ENCODE measurements at places on chromosomes 7 and 10.
A peak's percentile ranks its signal among the peaks of the same experiment; 100 is the strongest.

DNA sequence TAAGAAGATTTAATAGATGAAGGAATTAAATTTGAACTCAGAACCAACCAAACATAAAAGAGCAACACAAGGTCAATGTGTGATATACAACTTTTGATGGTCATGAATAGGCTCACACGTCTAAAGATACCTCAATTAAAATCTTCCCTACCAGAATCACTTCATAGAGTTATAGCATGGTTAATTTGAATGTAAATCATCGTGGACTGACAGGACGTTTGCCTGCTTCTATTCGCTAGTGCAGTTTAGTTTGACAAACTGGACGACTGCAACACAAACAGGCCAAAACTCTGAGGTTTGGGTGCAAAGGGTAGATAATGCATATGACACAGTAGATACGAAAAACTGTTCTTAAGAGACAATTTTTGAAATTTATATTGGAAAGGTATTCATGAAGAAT is 32.5 kb upstream of the CNTNAP2 start:
- no peak for DNase-seq

DNA sequence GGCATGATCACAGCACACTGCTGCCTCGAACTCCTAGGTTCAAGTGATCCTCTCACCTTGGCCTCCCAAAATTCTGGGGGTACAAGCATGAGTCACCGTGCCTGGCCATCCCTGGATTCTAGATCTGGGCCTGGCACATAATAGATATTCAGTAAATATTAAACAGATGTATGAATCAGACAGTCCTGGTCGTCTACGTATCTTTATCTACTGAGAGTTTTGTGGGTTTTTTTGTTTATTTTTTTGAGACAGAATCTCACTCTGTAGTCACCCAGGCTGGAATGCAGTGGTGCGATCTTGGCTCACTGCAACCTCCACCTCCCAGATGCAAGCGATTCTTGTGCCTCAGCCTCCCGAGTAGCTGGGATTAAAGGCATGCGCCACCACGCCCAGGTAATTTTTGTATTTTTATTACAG is 24.3 kb upstream of the ITGB1 start:
- DNase-seq, result peak; percentile 90

DNA sequence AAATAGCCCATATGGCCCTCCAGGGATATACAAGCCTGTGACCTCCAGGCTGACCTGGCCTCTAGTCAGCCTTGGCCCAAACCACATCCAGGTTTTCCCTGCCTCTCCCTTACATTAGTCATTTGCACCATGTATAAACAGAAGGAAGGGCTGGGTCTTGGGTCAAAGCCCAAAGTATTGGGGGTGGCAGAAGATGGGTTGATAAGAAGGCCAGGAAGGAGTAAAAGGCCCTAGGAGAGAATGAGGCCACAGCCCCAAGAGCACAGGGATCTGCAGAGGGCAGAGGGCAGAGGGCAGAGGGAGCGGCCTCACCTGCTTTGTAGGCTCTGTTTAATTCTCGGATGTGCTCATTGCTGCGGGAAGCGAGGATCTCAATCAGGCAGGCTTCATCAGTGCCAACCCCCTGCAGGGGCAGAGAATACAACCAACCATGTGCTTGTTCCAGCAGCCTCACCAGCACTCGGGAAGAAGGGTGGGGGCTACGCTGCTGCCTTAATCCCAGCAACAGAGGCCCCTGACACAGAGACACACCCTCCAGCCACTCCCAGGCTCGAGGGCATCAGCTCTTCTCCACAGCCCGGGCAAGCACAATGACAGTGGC is 31.3 kb downstream of the PLAC9 start:
- DNase-seq, result peak; percentile 91

DNA sequence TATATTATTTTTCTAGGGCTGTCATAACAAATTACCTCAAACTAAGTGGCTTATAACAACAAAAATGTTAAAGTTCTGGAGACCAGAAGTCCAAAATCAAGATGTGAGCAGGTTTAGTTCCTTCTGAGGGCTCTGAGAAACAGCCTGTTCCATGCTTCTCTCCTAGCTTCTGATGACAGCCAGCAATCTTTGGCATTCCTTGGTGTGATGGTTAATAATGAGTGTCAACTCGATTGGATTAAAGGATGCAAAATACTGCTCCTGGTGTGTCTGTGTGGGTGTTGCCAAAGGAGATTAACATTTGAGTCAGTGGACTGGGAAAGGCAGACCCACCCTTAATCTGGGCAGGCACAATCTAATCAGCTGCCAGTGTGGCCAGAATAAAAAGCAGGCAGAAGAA is 26.3 kb upstream of the TNKS2 start:
- DNase-seq, result no peak

GRCh38 chr7:107104801-107105200 is 60.3 kb downstream of the PRKAR2B start:
- no peak for DNase-seq

GRCh38 chr7:116862951-116863670 is 724 bp downstream of the CAPZA2 start:
- peak; percentile 8 for DNase-seq

DNA sequence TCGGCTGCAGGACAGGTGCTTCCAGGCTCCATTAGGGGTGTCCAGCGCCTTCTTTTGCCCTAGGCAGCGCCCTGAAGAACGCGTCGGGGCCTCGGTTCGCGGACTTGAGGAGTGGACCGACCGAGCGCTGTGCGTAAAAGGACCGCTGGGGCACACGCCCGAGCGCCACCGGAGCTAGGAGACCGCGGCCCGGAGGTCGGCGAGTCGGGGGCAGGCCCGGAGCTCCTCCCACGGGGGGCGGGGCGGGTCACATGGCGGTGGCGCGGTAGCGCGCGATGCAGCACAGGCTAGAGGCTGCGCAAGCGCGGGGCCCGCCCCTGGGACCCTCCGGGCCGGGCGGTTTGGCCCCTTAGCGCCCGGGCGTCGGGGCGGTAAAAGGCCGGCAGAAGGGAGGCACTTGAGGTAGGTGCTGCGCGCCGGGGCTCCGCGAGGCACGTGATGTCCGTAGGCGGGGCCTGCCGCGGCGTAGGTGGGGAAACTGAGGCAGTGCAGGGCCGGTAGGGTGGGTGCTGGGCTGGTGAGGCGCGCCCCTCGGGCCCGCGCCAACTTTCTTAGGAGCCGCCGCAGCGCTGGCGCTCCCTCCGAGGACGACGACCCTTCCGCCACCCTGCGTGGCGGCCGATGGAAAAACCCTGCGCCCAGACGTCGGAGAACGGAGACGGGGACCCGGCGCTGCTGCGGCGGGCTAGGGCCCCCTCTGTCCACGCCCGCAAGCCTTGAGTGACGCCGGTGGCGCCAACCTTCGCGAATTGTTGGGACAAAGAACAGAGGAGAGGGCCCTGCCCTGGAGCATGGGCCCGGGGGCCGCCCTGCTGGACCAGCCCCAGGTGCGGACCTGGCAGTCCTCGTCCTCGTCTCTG is at the start of gene PRXL2A:
PRXL2A (plus strand) TSS at position 310 of the 860 bp plus-strand sequence. CDS start 11,917 bp downstream, outside the sequence.
- DNase-seq, result peak; percentile 27

GRCh38 chr7:102272075-102272916 is 14.4 kb upstream of the SH2B2 start:
- DNase-seq, result peak; percentile 74

GRCh38 chr10:27893358-27893954 is 105.4 kb downstream of the ODAD2 start:
- DNase-seq, result peak; percentile 62

- peak; percentile 86 for DNase-seq
These were observed 34.1 kb downstream of the KCNMA1 start for GRCh38 chr10:77603534-77603927.

DNA sequence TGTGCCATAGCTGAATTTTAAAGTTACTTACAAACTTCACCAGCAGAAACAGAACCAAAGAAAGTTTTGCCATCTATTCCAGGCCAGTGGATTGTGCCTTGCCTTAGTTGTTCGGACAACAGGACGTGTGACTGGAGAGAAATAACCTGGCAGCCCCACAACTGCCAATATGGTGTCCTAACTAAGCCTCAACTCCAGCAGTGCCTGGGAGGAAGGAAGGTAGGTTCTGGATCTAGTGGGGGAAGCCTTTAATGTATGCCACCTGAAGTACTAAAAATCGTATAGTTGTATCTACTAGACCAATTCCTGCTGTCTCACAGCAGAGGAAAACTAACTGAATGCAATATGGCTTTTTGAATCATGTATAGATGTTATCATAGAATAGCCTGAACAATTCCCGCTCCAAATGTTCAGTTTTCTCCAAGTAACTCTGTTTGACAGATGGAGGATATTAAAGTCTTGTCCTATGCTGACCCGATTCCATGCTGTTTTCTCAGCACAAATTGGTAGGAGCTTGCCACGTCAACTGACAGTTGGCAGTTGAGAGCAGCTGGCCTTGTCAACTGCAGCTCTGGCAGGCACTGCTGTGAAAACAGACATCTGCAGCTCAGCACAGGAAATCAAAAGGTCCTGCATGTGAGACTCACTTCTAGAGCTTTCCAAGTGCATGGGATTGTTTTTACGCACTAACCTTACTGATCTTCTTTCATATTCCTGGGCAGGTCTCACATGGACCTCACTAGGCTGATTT is 84.5 kb upstream of the WNT16 start:
- DNase-seq, result no peak

- DNase-seq, result no peak
These were observed 95.3 kb downstream of the MYOF start for GRCh38 chr10:93386631-93387369.

DNA sequence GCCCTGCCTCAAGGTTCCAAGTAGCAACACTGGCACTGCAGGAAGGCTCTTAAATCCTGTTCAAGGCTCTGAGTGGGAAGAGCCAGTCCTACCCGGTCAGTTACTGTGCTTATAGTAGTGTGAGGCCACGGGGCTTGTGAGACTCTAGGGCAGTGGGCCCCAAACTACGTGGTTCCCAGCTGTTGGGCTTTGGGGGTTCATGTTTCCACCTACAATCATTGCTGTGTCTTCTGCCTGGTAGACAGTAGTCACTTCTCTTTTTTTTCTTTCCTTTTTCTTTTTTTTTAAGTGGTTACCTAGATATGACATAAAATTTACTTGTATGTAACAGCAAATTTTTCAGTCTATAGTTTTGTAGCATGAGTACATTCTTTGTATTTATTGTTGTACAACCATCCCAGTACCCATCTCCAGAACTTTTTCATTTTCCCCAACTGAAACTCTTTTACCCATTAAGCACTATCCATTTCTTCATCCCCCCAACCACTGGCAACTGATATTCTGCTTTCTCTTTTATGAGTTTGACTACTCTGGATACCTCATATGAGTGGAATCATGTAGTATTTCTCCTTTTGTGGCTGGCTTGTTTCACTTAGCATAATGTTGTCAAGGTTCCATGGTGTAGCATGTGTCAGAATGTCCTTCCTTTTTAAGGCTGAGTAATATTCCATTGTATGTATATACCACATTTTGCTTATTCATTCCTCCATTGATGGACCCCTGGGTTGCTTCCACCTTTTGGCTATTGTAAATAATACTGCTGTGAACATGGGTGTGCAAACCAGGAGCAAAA is 7.7 kb downstream of the UBTD1 start:
- DNase-seq, result no peak

DNA sequence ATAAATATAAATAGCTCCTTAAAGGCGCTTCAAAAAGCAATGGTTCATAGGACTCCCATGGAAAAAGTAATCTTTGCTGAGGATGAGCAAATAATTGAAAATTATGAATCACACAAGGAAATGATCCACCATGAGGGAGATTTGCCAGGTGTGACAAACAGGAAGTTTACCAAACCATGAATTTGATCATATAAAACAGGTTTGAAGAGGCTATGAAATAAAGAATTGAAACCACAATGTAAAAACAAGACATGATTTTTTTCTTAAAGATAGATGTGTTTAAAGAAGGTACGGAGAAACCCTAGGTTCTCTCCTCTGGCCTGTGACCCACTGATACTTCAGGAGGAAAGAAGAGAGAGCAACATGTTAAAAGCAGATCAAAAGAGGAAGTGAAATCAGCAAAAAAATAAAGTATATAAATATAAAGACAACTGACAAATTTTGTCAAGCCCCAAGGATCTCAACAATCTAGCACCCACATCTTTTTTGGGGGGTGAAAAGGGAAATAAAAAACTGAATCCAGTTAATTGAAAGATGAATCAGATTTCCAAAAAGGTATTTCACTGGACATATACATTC is 111.3 kb upstream of the ASAH2 start:
- peak; percentile 7 for DNase-seq

Data from A172 (cell line).